ENCODE measurements at places on chromosomes 4 and X.

DNA sequence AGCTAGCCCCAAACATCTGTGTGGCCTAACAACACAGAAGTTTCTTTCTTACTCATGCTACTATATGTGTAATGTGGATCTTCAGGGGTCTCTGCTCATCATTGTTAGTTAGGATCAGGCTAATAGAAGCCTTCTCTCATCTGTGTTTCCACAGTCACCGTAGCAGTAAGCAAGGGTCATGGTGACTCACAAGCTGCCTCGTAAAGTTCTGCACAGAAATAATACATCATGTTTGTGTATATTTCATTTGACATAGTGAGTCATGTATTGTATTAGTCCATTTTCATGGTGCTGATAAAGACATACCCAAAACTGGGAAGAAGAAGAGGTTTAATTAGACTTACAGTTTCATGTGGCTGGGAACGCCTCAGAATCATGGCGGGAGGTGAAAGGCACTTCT is 38.7 kb downstream of the SLC4A4 start:
- DNase-seq = no peak

DNA sequence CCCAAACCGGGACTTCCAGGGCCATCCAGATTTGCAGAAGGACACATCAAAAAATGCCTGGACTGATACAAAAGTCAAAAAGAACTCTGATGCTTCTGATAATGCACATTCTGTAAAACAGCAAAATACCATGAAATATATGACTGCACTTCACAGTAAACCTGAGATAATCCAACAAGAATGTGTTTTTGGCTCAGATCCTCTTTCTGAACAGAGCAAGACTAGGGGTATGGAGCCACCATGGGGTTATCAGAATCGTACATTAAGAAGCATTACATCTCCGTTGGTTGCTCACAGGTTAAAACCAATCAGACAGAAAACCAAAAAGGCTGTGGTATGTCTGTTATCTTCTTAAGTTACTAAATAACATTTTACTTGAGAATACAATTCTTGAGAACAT is 9.2 kb downstream of the PLK4 start:
- DNase-seq = no peak

DNA sequence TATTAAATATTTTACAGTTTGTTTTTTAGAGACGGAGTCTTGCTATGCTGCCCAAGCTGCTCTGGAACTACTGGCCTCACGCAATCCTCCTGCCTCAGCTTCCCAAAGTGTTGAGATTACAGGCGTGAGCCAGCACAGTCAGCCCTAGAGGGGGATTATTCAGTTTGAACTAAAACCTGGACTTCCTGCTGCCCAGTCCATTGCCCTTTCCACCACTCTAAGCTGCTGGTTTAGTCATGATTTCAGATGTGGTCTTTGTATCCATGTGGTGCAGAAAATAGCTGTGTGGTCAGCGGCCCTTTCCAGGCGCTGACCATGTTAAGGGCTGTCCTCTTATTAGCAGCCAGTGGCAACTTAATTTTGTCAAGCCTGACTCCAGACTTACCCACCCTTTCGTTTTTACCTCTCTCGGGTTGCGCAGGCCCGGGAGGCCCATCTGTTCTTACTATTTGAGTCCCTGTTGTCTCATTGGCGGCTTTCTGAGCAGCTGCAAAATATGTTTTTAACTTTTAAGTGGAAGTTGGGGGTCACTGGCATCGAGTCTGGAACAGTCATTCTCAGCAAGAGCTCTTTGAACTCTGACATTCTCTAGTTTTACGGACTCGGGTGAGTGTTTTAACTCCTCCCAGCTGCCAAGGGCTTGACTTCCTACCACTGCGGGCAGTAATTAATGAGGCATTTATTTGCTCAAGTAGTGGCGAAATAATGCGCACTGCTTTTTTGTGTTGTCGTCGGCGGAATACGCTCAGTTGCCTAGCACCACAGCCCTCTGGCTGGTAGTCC is 773 bp upstream of the VMA21 start:
- DNase-seq = peak; percentile 60

- no peak for DNase-seq
Measured at GRCh38 chr4:137694138-137694537, 161.8 kb upstream of the PCDH18 start.
